ENCODE measurements at places on chromosomes 11 and 22. TPM values are rescaled to one million over a fixed set of nuclear protein-coding genes. Genes with fewer than 3 reads are reported as not detected.
A peak's percentile ranks its signal among the peaks of the same experiment; 100 is the strongest.

CRACR2B gene
- total RNA-seq: 4.3 TPM

DNA sequence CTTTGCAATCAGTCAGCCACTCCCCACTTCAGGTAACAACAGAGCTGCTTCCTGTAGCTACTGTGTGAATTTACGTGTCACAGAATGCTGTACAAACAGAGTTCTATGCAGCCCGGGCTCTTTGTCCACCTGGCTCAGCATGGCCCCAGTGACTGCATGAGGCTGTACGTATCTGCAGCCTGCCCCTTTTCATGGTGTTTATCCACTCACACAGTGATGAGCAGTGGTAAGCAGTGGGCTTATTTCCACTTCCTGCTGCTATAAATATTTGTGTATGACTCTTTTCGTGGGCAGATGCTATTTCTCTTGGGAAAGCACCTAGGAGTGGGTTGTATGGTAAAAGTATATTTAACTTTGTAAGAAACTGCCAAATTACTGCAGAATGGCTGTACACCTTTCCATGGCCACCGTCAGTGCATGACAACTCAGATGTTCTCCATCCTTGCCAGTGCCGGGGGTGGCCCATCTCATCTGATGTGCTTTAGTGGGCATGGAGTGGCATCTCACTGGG, 43.3 kb downstream of the MYEOV start:
- no peak for DNase-seq

DNA sequence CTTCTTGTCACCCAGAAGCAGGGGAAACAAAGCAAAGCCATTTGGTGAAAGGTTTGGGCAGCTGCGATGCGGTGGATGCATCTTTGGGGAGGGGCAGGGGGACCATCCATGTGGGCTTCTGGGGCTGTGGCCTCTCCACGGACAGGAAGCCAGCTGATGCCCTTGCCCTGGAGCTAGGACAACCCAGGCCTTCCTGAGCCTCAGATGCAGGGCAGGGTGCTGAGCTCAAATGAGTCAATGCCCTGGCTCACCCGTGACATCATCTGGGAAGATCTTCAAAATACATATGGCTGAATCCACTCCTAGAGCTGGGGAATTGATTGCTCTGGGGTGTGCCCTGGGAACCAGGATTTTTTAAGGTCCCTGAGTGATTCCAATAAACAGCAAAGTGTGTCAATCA, 1418.2 kb downstream of the TBC1D22A start:
- no peak for DNase-seq

DNA sequence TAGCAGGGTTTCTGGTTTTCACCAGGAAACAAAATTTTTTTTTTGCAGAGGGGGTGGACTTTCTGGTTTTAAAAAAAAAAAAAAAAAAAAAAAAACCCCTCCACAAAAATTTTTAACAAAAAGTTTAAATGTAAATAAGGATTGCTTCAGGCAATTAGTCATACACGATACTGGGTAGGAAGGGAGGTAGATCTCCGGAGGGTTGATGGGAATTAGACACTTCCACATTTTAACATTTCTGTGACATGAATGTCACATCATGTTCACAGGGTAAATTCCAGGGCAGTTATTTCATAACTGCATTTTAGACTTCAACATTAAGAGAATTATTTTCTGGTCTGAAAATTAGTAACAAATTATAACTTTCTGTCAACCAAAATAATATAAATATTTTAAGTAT, 15.9 kb downstream of the NUP98 start:
- DNase-seq: no peak

- peak; percentile 91 for DNase-seq
These were observed 784 bp upstream of the SLC43A3 start for GRCh38 chr11:57427727-57428082.

All from posterior vena cava (tissue), 2 donors.